Lower lobe of right lung (tissue), 2 donors: ENCODE measurements at places on chromosomes 11 and 22. TPM values are rescaled to one million over a fixed set of nuclear protein-coding genes. Genes with fewer than 3 reads are reported as not detected.

DNA sequence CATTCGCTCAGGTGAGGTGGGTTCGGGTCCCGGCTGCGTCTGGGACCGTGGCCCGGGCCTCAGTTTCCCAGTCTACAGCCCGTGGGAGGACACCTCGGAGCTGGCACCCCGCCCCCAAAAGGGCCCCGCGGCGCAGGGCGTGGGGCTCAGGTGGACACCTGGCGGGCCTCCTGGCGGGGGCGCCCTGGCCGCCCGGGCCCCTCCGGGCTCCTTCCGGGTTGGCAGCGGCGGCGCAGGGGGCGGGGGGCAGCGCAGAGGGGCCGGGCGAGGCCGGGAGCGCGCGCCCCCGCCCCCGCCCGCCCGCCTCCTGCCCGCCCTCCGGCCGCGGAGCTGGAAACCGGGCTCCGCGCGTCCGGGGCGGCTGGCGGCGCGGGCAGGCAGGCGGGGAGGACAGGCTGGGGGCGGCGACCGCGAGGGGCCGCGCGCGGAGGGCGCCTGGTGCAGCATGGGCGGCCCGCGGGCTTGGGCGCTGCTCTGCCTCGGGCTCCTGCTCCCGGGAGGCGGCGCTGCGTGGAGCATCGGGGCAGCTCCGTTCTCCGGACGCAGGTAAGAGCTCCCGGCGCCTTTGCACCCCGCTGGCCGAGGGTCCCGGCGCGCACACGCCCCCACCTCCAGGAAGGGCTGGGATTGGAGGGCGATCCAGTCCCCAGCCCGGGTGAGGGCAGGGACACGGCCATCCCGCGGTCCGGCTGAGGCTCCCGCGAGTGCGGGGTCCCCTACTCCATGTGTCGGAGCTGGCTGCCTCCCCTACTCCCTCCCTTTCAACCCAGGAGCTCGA lies at the start of gene EMID1:
EMID1 (plus strand) TSS at position 303 of the 778 bp plus-strand sequence; CDS start at position 446, 143 bp downstream.
- DNase-seq: peak; percentile 59

DNA sequence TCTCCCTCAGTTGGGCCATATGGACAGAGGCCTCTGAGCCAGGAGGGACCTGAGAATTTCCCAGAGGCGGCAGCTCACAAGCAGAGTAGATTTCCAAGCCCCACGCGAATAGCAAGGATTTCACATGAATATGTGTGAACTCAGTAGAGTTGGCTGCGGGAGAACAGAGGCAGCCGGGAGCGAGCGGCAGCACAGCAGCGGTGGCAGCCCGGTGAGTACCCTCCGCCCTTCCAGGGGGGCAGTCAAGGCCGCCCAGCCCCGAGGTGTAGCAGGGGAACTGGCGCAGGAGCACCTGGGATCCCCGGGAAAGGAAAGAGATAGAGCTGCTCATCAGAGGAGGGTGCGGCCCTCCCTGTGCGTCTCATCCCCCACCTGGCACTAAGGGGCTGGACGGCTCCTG lies 8.4 kb upstream of the MS4A15 start:
- DNase-seq: no peak

- no peak for DNase-seq
Measured at GRCh38 chr11:64869571-64870175, 8.7 kb downstream of the EHD1 start.

GRCh38 chr11:67098799-67099429 lies 20.1 kb upstream of the KDM2A start:
- DNase-seq: no peak

- no peak for DNase-seq
Measured at GRCh38 chr11:3825473-3826154, 15.1 kb downstream of the RHOG start.

- no peak for DNase-seq
Measured at GRCh38 chr22:49148895-49149418, 678.7 kb downstream of the BRD1 start.

GRCh38 chr11:95501761-95502266 lies 270.8 kb upstream of the SESN3 start:
- no peak for DNase-seq

DNA sequence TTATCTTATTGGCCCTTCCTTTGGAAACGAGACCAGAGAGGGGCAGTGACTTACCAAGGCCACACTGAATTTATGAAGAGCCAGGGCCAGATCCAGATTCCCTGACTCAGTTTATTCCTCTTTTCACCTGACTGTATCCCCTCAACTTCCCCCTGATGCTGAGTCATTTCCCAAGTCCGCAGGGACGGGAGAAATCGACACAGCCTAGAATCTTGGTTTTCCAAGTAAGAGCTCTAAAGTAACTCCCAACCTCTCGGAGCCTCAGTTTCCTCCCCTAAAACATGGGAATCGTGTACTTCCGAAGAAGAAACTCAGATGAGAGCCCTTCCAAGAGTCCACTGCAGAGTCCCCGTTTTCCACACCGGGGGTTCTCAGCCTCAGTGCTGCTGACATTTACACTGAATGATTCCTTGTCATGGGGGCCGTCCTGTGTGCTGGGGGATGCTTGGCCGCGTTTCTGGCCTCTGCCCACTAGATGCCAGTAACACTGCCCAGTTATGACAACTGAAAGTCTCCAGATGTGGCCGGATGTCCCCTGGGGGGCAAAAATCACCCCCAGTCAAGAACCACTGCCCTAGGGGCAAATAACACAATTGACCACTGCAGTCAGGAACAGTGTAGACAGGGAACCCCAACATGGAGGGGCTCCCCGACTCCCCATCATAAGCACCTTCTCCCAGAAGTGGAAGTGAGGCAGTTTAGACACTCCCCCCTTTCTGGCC lies 11.2 kb downstream of the MPST start:
- no peak for DNase-seq

DNA sequence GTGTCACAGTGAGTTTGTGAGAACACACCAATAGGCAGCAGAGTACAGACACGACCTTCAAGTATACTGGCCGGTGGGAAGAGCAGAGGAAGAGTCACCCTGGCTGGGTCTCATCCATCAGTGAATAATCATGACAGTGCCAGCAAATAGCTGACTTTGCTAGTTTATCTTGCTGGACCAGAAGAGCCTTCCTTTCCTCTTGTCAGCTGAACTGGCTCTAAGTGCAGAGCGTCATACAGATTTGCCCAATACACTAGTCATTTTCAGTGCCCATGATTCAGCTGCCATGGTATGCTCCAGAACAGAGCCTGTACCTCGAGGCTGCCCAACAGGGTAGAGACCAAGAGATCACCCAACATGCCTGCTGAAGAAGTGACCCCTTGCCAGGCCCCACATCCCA lies 82.9 kb upstream of the TBCEL start:
- no peak for DNase-seq

- DNase-seq: no peak
Measured at GRCh38 chr11:36090356-36091109, 146.7 kb downstream of the LDLRAD3 start.

GRCh38 chr22:45585437-45585755 lies 82.7 kb downstream of the FBLN1 start:
- peak; percentile 48 for DNase-seq

GRCh38 chr11:44066732-44067141 lies 667 bp downstream of the ACCS start:
- no peak for DNase-seq

DNA sequence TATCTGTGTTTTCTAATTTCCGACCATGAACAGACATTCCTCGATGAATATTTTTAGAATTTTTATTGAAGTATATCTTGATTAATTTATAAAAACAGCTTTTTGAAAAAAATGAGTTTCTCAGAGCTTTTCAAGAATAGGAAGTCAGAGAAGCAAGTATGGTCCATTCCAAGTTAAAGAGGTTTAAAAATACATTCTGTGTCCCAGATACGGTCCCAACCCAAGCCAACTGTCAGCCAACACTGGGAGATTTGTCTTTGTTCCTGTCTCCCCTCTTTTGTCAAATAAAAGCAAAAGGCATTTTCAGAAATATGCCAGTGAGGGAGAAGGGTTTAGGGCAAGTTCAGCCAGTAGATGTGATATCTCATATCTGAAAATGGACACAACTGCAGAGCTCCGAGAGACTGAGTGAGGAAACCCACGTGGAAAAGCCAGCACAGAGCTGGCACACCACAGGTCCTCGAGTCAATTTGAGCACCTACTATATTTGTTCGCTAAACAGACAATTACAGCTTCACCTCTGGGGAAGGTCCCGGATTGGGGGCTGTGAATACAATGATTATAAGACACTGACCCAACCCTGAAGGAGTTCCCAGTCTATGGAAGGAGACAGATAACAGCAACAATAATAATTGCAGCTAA lies 59.8 kb downstream of the C11orf91 start:
- no peak for DNase-seq

DNA sequence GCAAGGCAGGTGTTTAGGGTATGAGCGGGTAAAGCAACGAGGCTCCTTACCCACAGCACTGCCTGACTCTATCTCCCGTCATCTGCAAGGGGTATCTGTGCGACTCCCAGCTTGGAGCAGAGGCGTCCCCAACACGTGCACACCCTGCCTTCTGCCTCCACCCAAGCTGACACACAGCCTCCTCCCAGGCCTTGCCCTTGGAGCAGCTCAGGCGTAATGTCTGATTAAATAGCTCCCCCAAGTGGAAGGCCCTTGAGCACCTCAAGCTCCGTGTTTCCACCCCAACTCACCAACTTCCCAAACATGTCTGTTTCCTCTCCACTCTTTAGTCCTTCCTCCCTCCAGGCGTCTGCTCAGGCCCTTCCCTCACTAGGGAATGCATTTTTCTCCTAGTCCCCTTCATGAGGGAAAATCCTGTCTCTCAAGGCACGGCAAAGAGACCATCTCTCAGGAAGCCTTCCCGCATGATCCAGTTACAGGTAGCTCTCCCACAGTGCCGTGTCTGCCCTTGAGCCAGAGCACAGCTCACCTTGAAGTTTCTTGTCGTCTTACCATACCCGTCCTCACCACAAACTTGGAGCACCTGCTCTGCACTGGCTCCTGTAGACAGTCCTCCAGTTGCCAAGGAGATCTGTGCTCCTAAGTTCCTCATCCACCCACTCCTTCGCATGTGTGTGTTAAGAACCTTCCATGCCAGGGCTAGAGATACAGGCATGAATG lies 15.8 kb downstream of the CYB5R2 start:
- peak; percentile 66 for DNase-seq

Gene TMEM86A
- total RNA-seq: 11.7 TPM

Gene RFPL3
- total RNA-seq: not detected

Gene CYTH4
- 45.4 TPM for total RNA-seq
